ENCODE measurements at places on chromosomes 6 and 20. TPM values are rescaled to one million over a fixed set of nuclear protein-coding genes. Genes with fewer than 3 reads are reported as not detected.

The OPRM1 gene
- not detected for total RNA-seq

The CALHM4 gene
- not detected for total RNA-seq

The MEI4 gene
- total RNA-seq: not detected

The ZNF165 gene
- 0.30 TPM for total RNA-seq

The NT5E gene
- 326 TPM for total RNA-seq

The DZANK1 gene
- total RNA-seq: 1.2 TPM

The DEFB127 gene
- not detected for total RNA-seq

The IRF4 gene
- total RNA-seq: not detected

The LRRC73 gene
- 0.30 TPM for total RNA-seq

The WTAP gene
- total RNA-seq: 102 TPM

The KIF13A gene
- total RNA-seq: 42.8 TPM

The SIRPD gene
- not detected for total RNA-seq

The CST11 gene
- not detected for total RNA-seq

The OGFRL1 gene
- total RNA-seq: 4.6 TPM

The LPIN3 gene
- total RNA-seq: 4.0 TPM

The GNAS-AS1 gene
- 1.1 TPM for total RNA-seq

The HSPA12B gene
- not detected for total RNA-seq

The IMPG1 gene
- not detected for total RNA-seq

The ARFGEF3 gene
- total RNA-seq: under 0.01 TPM

The MATN4 gene
- total RNA-seq: 0.23 TPM

The OOEP gene
- total RNA-seq: not detected

The ZBTB2 gene
- 5.5 TPM for total RNA-seq

The GHRH gene
- total RNA-seq: not detected

The PCMT1 gene
- 104 TPM for total RNA-seq

The AIF1 gene
- not detected for total RNA-seq

The PTCHD4 gene
- total RNA-seq: 9.8 TPM

The KPNA5 gene
- total RNA-seq: 4.9 TPM

The HLA-DOA gene
- under 0.01 TPM for total RNA-seq

The TCP11 gene
- total RNA-seq: not detected

The VSX1 gene
- total RNA-seq: not detected

The COL10A1 gene
- under 0.01 TPM for total RNA-seq

The SLC35D3 gene
- total RNA-seq: not detected

The DEFB112 gene
- total RNA-seq: not detected

The SNRPB gene
- total RNA-seq: 50.1 TPM

The HDGFL1 gene
- not detected for total RNA-seq

The ABRACL gene
- total RNA-seq: 16.6 TPM

The SLPI gene
- not detected for total RNA-seq

Data from smooth muscle cell of the coronary artery (primary cell).